Progenitor cell of endocrine pancreas (in vitro differentiated cells): ENCODE measurements at places on chromosomes 2 and 18.
A peak's percentile ranks its signal among the peaks of the same experiment; 100 is the strongest.

- H3K4me3 ChIP-seq: peak overlapping the region; percentile 99
- peaks cover 13% of the 10 kb centered on the region for H3K36me3 ChIP-seq
- H3K27ac ChIP-seq: peak overlapping the region; percentile 99
- H3K4me1 ChIP-seq: peaks cover 36% of the 10 kb centered on the region
Measured at GRCh38 chr2:55231546-55232083, 478 bp downstream of the CLHC1 start.

GRCh38 chr2:118698564-118698963 lies 148.9 kb downstream of the EN1 start:
- DNase-seq: no peak
- no peaks in the 10 kb centered on the region for H3K27me3 ChIP-seq

DNA sequence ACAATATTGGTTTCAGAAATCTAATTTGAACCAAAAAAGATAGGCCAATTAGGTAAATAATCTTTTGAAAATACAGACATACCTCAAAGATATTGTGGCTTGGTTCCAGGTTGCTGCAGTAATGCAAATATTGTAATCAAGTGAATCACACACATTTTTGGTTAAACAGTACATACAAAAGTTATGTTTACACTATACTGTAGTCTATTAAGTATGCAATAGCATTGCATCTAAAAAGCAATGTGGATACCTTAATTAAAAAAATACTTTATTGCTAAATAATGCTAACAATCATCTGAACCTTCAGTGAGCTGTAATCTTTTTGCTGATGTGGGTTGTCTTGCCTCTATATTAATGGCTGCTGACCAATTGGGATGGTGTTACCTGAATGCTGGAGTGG lies 67.3 kb downstream of the KYNU start:
- H3K36me3 ChIP-seq: peaks cover 5% of the 10 kb centered on the region
- no peaks in the 10 kb centered on the region for H3K4me1 ChIP-seq
- no peak overlapping the region for H3K27ac ChIP-seq
- H3K27me3 ChIP-seq: no peaks in the 10 kb centered on the region

GRCh38 chr2:28582595-28582994 lies 86.7 kb downstream of the PLB1 start:
- no peaks in the 10 kb centered on the region for H3K27me3 ChIP-seq
- no peak overlapping the region for H3K27ac ChIP-seq
- no peaks in the 10 kb centered on the region for H3K36me3 ChIP-seq
- DNase-seq: no peak

- peaks cover 2% of the 10 kb centered on the region for H3K4me1 ChIP-seq
- no peak overlapping the region for H3K27ac ChIP-seq
- no peak overlapping the region for H3K4me3 ChIP-seq
- no peak for DNase-seq
- H3K27me3 ChIP-seq: peaks cover 9% of the 10 kb centered on the region
- no peaks in the 10 kb centered on the region for H3K36me3 ChIP-seq
Measured at GRCh38 chr2:64904413-64905329, 84.5 kb upstream of the SLC1A4 start.

- H3K27ac ChIP-seq: no peak overlapping the region
- no peaks in the 10 kb centered on the region for H3K27me3 ChIP-seq
- no peak overlapping the region for H3K4me3 ChIP-seq
- DNase-seq: no peak
Measured at GRCh38 chr18:54939361-54939917, 19.8 kb downstream of the CCDC68 start.

DNA sequence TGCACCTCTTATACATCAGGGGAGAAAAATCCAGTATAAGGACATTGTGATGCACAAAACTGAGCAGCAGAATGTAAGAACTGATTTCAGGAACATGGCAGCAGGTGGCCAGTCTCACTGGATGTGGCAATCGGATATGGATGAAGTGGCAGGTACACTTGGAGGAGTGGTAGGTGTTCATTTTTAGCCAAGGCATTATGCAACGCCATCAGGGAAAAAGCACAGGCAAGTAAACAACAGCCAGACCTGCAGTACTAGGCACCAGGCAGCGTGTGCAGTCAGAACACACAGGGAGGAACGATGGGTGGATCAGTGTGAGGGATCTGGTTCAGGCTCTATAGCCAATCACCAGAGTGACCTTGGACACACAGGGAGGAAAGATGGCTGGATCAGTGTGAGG lies 77.4 kb upstream of the GCFC2 start:
- H3K4me1 ChIP-seq: peaks cover 13% of the 10 kb centered on the region
- no peak overlapping the region for H3K4me3 ChIP-seq
- no peak for DNase-seq

DNA sequence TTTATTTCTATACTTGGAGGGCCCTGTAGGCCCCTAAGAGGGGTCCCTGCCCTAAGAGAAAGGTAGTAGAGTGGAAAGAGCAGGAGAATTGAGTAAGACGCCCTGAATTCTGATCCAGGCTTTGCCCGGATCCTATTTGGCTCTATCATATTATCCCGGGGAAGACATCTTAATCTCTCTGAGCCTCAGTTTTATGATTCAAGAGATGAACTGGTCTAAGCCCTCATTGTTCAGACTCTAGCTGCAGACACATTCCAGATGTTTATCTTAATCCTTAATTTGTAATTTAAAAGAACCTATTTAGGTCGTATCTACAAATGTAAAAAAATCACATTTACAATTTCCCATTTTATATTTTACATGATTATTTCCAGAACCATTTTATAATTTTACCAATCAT lies 220.1 kb downstream of the AGPS start:
- no peak overlapping the region for H3K4me3 ChIP-seq
- H3K4me1 ChIP-seq: peaks cover 39% of the 10 kb centered on the region
- no peak overlapping the region for H3K27ac ChIP-seq
- DNase-seq: no peak

GRCh38 chr2:233503947-233504637 lies 62.5 kb downstream of the USP40 start:
- no peak overlapping the region for H3K27ac ChIP-seq
- H3K27me3 ChIP-seq: no peaks in the 10 kb centered on the region
- H3K4me1 ChIP-seq: no peaks in the 10 kb centered on the region
- DNase-seq: no peak
- peaks cover 49% of the 10 kb centered on the region for H3K36me3 ChIP-seq
- H3K4me3 ChIP-seq: no peak overlapping the region

DNA sequence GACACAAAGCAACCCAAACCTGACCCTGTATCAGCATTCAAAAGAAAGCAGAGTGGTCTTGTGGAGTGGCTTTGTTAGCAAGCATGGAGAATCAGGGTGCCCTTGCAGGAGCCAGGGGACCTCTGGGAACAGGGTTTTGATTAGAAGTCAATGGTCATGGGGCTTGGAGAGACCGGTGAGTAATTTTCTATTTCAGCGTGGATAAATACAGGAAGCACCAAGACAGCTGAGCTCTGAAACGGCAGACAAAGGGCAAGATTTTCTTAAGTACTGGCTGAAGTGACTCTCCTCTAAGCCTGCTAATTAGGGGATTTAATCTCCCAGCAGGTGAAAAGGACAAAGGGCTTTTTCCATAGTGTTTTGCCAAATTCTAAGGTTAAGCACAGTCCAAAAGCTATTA lies 78.0 kb upstream of the GAREM1 start:
- peaks cover 9% of the 10 kb centered on the region for H3K4me1 ChIP-seq
- no peak overlapping the region for H3K4me3 ChIP-seq
- DNase-seq: no peak
- peaks cover 11% of the 10 kb centered on the region for H3K27me3 ChIP-seq
- H3K36me3 ChIP-seq: no peaks in the 10 kb centered on the region

GRCh38 chr2:25885933-25886332 lies 7.6 kb upstream of the ASXL2 start:
- peaks cover 21% of the 10 kb centered on the region for H3K27me3 ChIP-seq
- no peak for DNase-seq
- H3K36me3 ChIP-seq: no peaks in the 10 kb centered on the region
- H3K4me1 ChIP-seq: no peaks in the 10 kb centered on the region

GRCh38 chr2:128425216-128425615 lies 106.5 kb upstream of the HS6ST1 start:
- H3K36me3 ChIP-seq: peaks cover 6% of the 10 kb centered on the region
- peaks cover 3% of the 10 kb centered on the region for H3K4me1 ChIP-seq
- H3K4me3 ChIP-seq: no peak overlapping the region
- DNase-seq: no peak
- H3K27ac ChIP-seq: no peak overlapping the region

DNA sequence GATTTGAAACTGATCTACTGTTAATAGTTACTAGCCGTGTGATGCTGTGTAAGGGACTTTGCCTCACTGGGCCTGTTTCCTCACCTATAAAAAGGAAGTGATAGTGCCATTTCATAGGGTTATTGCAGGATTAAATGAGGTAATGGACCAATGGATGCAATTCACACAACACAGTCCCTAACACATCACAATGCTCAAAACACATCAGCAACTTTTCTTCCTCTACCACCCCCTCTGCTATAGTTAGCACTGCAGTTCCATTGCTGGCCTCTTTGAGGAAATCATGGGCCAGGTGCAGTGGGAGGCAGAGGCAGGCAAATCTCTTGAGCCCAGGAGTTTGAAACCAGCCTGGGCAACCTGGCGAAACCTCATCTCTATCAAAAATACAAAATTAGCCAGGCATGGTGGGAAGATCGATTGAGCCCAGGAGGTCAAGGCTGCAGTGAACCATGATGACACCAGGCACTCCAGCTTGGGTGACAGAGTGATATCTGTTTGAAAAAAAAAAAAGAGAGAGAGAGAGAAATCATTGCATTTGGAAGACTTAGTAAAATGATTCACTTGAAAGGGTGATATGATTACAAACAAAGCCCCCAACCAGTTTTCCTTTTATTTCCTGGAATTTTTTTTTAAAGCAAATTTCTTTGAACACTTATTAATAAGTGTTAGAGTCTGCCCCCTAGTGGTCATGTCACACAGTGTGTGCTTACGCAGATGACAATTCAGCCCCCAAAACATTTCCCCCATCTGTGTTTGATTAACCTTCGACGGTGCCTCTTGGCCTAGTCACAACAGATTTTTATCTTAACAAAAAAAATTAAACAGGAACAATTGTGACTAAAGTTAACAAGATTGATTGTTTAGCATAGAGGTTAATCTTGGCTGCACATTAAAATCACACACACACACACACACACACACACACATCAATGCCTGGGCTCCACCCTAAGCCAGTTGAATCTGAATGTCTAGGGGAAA lies 88.6 kb upstream of the BCL11A start:
- no peaks in the 10 kb centered on the region for H3K4me1 ChIP-seq
- H3K27ac ChIP-seq: no peak overlapping the region
- DNase-seq: no peak
- H3K4me3 ChIP-seq: no peak overlapping the region
- no peaks in the 10 kb centered on the region for H3K36me3 ChIP-seq
- H3K27me3 ChIP-seq: peaks cover 8% of the 10 kb centered on the region

- H3K4me3 ChIP-seq: no peak overlapping the region
- H3K27me3 ChIP-seq: peaks cover 7% of the 10 kb centered on the region
- no peak overlapping the region for H3K27ac ChIP-seq
- no peaks in the 10 kb centered on the region for H3K36me3 ChIP-seq
Measured at GRCh38 chr18:63953811-63954210, 4.7 kb downstream of the HMSD start.

- peaks cover 66% of the 10 kb centered on the region for H3K27me3 ChIP-seq
- DNase-seq: no peak
- H3K4me1 ChIP-seq: peaks cover 23% of the 10 kb centered on the region
Measured at GRCh38 chr2:219727771-219728429, 100.5 kb downstream of the SLC4A3 start.

DNA sequence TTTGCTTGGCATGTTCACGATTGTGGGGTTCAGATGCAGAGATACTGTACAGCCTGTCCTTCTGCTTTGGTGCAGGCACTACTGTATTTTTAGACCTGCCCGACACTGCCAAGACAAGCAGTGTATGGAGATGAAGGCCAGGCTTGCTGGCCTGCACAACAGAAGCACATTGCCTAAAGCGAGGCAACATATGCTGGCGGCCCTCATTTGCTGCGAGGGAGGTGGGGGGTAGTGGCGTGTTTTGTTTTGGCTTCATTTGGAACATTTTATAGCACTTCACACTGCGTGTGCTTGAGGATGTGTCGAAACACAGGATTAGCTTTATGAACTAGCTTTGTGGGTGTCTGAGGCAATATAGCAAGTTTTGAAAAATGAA lies 27.0 kb downstream of the TMEM182 start:
- no peak overlapping the region for H3K27ac ChIP-seq
- H3K4me3 ChIP-seq: no peak overlapping the region
- H3K4me1 ChIP-seq: no peaks in the 10 kb centered on the region

DNA sequence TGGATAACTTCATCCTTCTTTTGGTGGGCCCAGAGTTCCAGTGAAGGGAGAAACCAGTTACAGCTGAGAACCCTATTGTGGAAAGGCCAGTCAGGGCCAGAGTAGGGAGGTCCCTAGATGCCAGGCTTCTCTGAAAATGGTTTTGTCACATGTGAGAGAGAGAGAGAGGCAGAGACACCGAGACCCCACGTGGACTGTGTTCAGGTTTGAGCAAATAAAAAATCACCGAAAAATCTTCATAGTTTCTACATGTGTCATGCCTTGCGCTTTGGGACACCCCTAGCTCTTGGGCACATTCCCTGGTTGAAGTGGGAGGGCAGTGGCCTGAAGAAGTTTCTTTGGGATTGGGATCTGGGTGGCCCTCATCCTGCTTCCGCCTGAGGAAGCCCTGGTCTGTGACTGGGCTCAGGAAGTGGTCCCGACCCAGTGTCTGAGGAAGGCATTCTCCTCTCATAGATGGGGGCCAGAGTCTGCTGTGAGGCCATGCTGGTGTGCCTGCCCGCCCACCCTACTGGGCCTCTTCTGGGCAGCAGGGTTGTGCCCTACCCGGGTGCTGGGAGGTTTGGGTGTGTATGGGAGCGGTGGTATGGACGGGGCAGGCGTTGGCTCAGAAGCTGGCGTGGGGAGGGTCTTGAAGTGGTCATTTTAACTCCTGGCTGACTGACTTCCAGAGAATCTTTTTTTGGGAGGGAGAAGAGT lies 16.1 kb downstream of the NCK2 start:
- peaks cover 17% of the 10 kb centered on the region for H3K4me1 ChIP-seq
- no peaks in the 10 kb centered on the region for H3K27me3 ChIP-seq
- peak overlapping the region; percentile 41 for H3K27ac ChIP-seq
- DNase-seq: no peak

DNA sequence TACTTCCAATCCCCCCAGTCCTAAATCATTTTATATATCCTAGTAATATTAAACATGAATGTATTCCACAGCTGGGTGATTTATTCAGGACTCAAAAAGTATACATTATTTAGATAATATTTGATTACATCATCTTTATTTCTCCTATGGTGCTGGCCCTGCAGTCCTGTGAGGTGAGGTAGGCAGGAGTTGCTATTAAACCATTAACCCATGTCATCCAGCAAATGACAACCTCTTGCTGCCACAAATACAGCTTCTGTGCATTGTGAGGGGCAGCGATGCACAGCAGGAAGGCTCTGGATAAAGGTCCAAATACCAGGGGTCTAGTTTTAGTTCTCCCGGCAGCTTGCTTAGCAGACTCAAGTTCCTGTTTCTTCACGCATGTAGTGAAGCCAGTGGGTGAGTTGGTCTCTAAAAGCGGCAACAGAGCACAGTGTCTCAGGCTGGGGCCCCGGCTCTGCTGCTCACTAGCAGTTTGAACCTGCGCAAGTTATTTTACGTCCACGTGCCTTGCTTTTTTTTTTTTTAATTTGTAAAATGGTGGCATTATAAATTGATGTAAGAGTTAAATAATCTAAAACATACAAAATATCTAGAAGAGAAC lies 36.1 kb downstream of the INSIG2 start:
- no peak overlapping the region for H3K27ac ChIP-seq
- no peaks in the 10 kb centered on the region for H3K27me3 ChIP-seq
- no peak overlapping the region for H3K4me3 ChIP-seq
- peaks cover 13% of the 10 kb centered on the region for H3K4me1 ChIP-seq
- H3K36me3 ChIP-seq: peaks cover 2% of the 10 kb centered on the region

- DNase-seq: no peak
- peak overlapping the region; percentile 86 for H3K4me3 ChIP-seq
- peaks cover 3% of the 10 kb centered on the region for H3K36me3 ChIP-seq
- peak overlapping the region; percentile 82 for H3K27ac ChIP-seq
- no peaks in the 10 kb centered on the region for H3K27me3 ChIP-seq
Measured at GRCh38 chr2:241686324-241686649, 328 bp downstream of the DTYMK start.
